ENCODE measurements at places on chromosomes 11 and 22.

- no peak for DNase-seq
Observed at GRCh38 chr11:22465620-22466019, 127.4 kb downstream of the SLC17A6 start.

- DNase-seq, result no peak
Observed at GRCh38 chr22:30697975-30698374, 3.3 kb downstream of the OSBP2 start.

DNA sequence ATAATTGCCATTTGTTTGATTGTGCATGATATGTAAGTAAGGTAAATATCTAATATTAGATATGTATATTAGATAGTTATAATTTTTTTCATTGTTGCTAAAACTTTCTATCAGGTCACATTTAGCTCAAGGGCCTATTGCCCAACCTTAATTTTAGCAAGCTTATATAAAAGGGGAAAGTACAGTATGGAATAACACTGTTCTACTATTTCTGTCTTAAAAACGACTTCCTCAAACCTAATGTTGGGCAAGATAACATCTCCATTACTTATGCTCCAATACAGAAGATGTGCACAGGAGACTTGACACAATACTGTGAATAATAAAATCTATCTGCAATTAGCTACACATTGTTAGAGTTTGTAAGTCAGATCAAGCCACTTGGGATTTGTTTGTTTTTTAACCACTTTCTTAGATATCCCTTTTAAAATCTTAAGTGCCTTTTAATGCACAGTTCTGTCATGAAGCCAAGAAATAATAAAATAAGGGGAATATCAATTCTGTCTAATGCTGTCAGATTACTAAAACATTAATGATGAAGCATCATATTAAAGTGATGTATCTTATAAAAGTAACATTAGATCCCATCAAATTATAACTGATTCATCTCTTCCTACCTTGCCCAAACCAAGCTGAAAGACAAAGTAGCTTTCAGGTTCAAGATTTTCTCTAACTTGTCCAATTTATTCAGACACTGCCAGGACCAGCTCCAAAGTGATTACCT lies 98.1 kb downstream of the SIK3 start:
- no peak for DNase-seq

- no peak for DNase-seq
Observed at GRCh38 chr11:128470081-128470480, 117.3 kb downstream of the ETS1 start.

GRCh38 chr11:131441051-131441810 lies 70.8 kb downstream of the NTM start:
- DNase-seq, result no peak

DNA sequence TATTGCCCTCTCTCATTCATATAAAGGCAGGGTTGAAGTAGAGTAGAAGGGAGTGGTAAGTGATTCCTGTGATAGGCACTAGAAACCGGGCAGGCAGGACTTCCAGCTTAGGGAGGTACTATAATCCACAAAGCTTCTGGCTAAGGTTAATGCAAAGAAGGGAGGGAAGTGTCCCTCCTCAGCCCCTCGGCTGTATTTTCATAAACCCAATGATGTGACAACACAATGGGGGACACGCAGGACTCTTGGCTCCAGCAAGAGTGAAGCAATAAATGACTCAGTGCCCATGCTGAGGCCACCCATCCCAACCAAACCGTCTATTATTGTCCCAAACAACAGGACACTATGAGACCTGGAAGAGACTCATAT lies 90.7 kb downstream of the ETS1 start:
- no peak for DNase-seq

DNA sequence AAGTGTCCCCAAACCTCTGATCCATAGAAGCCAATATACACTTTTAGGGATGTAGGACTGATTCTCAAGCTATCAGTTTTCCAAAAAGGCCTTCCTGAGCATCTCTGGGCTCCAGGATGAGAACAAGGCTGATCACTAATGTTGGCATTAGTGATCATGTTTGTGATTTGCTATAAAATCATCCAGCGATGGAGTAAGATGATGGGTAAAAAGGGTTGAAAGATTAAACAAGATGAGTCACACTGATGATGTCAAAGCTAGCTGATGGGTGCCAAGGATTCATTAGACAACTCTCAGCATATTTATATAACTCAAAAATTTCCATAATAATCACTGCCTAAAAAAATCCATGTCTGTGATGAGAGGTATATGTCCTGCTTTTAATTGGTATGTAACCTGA lies 42.8 kb downstream of the ZNF280B start:
- no peak for DNase-seq

DNA sequence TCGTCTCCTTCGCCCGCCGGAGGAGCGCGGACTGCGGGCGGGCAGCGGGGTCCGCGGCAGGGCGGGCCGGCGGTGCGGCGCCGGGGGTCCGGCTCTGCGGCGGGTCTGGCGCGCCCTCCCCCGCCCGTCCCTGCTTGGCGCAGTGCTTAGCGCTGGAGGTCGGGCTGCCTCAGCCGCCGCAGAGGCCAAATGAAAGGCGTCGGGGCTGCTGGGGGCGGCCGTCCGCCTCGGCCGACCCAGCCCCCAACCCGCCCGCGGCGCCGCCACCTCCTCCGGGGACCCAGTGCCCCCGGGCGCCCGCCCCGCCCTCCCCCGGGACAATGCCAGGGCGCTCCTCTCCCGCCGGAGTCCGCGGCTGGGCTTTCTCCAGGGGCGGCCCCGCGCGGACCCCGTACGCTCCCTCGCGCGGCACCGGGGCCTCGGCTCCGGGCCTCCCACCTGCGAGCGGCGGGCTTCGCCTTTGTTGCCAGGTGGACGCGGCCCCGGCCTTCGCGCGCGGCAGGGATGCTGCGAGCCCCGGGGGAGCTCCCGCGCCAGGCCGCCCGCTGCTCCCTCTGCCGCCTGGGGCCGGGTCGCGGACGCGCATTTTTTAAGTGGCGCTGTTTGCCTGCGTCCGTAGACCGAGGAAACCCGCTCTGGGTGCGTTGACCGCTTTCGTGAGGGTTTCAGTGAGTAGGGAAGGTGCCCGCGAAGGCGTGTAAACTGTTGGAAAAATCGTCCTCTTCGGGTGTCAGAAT lies 583 bp downstream of the APLP2 start:
- peak; percentile 43 for DNase-seq

GRCh38 chr22:32796865-32797573 lies 4.5 kb upstream of the TIMP3 start:
- peak; percentile 99 for DNase-seq

GRCh38 chr11:107043242-107044006 lies 25.1 kb upstream of the GUCY1A2 start:
- peak; percentile 98 for DNase-seq

DNA sequence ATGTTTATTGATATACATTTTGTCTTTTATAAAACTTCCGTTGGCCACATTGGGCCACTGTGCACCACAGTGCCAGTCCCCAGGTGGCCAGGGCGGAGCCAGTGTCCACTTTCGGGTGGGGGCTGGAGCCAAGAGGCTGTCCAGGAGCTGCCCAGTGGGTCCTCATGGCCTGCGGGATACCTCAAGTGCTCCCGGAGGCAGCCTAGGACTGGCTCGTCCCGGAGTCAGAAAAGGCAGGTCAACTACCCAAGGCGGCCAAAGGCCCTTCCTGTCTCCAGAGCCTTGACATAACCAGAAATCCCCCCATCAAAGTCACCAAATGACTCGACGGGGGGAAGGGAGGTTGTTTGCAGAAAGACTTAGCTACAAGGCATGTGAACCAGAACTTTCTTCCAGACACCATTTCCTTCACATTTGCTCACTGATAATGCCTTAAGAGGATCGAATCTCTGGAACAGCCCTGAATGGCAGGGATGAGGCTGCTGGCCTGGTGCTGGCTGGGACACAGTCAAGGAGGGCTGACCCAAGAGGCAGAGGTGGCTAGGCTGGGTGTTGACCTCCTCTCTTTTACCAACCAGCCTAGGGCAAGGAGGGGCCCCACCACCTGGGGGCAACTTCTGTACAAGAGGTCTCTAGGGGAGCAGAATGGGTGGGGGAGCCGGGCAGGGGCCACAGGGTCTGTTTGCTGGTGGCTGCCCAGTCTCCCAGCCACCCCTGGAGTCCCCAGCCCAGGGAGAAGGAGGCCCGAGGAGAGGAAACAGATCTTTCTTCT lies 8.4 kb downstream of the MRGPRF start:
- no peak for DNase-seq

GRCh38 chr11:75160220-75160757 lies 9.4 kb downstream of the SLCO2B1 start:
- DNase-seq, result no peak

- no peak for DNase-seq
Observed at GRCh38 chr11:1624621-1625020, 2.7 kb upstream of the KRTAP5-4 start.

- no peak for DNase-seq
Observed at GRCh38 chr22:48745842-48746788, 1081.6 kb downstream of the BRD1 start.

- no peak for DNase-seq
Observed at GRCh38 chr11:100635194-100635593, 51.9 kb upstream of the ARHGAP42 start.

- no peak for DNase-seq
Observed at GRCh38 chr11:37171451-37171850, 573.4 kb upstream of the RAG2 start.

- no peak for DNase-seq
Observed at GRCh38 chr11:99571094-99571493, 550.3 kb downstream of the CNTN5 start.

- peak; percentile 46 for DNase-seq
Observed at GRCh38 chr22:50260801-50261614, 475 bp downstream of the MAPK12 start.

DNA sequence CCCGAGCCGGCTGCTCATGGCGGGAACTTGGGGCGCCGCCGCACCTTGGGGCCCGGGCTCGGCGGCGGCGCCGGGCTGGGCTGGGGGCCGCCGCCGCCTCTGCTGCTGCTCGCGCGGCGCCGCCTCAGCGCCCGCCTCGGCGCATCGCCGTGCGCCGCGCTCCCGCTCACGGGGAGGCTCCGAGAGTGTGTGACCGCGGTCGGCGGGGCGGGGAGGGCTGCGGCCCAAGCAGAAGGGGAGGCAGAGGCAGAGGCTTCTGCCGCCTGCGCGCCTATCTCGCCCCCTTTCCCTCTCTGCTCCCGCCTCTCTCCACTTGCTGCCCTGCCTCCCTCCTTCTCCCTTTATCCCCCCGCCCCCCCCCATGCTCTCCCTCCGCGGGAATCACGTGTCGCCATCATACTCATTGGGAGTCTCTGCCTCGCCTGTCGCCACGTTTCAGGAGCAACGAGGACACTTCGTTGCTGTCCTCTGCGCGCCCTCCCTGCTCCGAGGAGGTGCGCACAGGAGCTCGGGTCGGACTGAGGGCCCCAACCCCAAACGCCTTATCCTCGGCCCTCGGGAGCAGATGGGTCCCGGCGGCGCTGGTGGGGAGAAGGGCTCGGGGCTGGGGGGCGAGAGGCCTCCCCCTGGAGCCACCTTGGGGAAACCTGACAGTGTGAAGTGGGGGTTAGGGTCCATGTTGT lies at the start of gene GUCY1A2:
Gene GUCY1A2 (minus strand): TSS at position 258 of the 683 bp plus-strand sequence. CDS start 421 bp downstream, outside the sequence.
- no peak for DNase-seq

DNA sequence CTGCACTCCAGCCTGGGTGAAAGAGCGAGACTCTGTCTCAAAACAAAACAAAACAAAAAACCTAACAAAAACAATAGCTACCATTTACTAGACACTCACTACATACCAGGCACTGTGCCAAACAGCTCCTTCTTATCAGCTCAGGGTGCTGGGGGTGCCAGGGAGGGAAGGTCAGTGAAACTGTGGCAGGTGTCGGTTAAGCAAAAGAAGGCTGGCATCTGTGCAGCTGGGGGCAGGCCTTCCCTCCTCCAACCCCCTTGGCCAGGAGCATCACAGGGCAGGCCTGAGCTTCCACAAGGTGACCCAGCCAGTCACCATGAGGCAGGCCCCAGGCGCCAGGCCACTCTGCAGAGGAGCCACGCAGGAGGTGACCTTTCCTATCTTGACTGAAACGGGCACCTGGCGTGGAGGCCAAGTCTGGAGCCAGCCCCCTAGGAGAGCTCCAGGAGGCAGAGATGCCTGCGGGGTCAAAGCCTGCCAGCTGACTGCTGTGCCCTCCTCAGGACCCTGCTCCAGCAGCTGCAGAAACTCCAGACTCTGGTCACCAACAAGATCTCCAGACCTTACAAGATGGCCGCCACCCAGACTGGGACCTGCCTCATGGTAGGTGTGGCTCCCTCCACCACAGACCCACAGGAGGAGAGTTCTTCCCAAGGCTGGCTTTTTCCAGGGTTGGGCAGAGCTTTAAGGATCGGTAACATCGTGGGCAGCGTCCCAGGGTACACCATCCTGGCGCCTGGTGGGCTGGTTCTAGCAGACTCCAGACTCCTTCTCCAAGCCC lies 31.3 kb upstream of the DGKZ start:
- DNase-seq, result no peak

DNA sequence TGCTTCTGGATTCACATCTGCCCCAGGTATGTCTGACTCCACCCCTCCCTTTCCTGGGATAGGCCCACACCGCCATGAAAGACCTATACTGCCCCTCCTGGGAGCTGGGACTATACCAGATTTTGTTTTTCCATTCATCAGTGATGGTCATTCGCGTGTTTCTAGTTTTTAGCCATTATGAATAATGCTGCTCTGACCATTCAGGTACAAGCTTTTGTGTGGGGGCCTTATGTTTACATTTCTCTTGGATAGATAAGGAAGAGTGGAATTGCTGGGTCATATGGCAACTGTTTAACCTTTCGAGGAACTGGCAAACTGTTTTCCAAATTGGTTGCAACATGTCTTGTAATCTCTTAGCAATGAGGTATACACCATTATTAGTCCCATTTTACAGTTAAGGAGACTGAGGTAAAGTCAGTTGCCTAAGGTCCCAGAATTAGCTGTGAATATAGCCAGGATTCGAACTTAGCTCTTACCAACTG lies 1.2 kb upstream of the TBC1D10A start:
- DNase-seq, result no peak
